Dorsolateral prefrontal cortex (tissue), 122 donors: ENCODE measurements at places on chromosomes 5 and 9. TPM values are rescaled to one million over a fixed set of nuclear protein-coding genes. Genes with fewer than 3 reads are reported as not detected.

ABCA1 gene
- total RNA-seq = 13.2 TPM

SLC46A2 gene
- 0.53 TPM for total RNA-seq

PITX1 gene
- not detected for total RNA-seq

RASGEF1C gene
- total RNA-seq = 7.7 TPM

WWC1 gene
- 53.1 TPM for total RNA-seq

DMRTA1 gene
- 0.28 TPM for total RNA-seq

GABRA1 gene
- 287 TPM for total RNA-seq

ZDHHC11B gene
- 90.9 TPM for total RNA-seq

TAF11L5 gene
- total RNA-seq = 1.3 TPM

ITK gene
- total RNA-seq = not detected

UAP1L1 gene
- total RNA-seq = 34.1 TPM

MSX2 gene
- total RNA-seq = not detected

ENHO gene
- 107 TPM for total RNA-seq

FABP6 gene
- total RNA-seq = 4.7 TPM

FOXD1 gene
- total RNA-seq = 0.46 TPM

SIMC1 gene
- total RNA-seq = 29.5 TPM

OTULINL gene
- 16.2 TPM for total RNA-seq

FAM53C gene
- total RNA-seq = 40.5 TPM

TRIP13 gene
- total RNA-seq = 1.8 TPM

TMEM215 gene
- total RNA-seq = not detected

SLC1A3 gene
- total RNA-seq = 641 TPM

SHROOM1 gene
- total RNA-seq = 14.9 TPM

NR2F1-AS1 gene
- 75.8 TPM for total RNA-seq

PTGDS gene
- 3,177 TPM for total RNA-seq

CDX1 gene
- not detected for total RNA-seq

FCN2 gene
- total RNA-seq = not detected

C5orf58 gene
- not detected for total RNA-seq

HMMR gene
- 0.64 TPM for total RNA-seq

FOXD4L3 gene
- total RNA-seq = 1.0 TPM

SHC3 gene
- 127 TPM for total RNA-seq
